ENCODE measurements at places on chromosomes 7 and 10.

GRCh38 chr7:140230516-140230860, 53.7 kb upstream of the KDM7A start:
- peak; percentile 86 for DNase-seq

- DNase-seq = no peak
Measured at GRCh38 chr10:51297438-51297837, 223.2 kb downstream of the PRKG1 start.

GRCh38 chr10:51588984-51589383, 110.4 kb downstream of the CSTF2T start:
- DNase-seq = no peak

- no peak for DNase-seq
Measured at GRCh38 chr10:47441938-47442337, 42.0 kb downstream of the ANXA8 start.

- DNase-seq = no peak
Measured at GRCh38 chr10:116685807-116686206, 56.6 kb downstream of the HSPA12A start.

- no peak for DNase-seq
Measured at GRCh38 chr10:76403912-76404311, 972.5 kb downstream of the LRMDA start.

DNA sequence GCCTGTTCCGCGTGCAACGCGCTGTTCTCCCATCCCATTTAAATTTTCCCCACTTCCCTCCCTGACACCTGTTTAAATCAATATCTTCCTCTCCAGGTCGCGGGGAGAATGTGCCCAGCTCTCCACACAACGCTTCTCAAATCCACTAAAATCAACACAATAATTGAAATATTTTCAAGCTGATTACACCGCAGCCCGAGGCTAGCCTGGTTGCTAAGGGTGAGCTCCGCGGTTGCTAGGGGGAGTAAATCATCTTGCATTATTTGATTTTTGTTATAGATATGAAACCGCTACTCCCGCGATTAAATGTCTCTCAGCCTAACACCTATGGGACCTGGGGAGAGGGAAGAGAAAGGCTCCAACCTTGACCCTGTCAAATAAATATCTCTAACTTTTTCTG, 36.2 kb downstream of the UNCX start:
- no peak for DNase-seq

GRCh38 chr7:105935250-105935649, 27.8 kb upstream of the CDHR3 start:
- DNase-seq = no peak
